NCI-H1694 (cell line): ENCODE measurements at places on chromosomes 12 and 14.
A peak's percentile ranks its signal among the peaks of the same experiment; 100 is the strongest.

DNA sequence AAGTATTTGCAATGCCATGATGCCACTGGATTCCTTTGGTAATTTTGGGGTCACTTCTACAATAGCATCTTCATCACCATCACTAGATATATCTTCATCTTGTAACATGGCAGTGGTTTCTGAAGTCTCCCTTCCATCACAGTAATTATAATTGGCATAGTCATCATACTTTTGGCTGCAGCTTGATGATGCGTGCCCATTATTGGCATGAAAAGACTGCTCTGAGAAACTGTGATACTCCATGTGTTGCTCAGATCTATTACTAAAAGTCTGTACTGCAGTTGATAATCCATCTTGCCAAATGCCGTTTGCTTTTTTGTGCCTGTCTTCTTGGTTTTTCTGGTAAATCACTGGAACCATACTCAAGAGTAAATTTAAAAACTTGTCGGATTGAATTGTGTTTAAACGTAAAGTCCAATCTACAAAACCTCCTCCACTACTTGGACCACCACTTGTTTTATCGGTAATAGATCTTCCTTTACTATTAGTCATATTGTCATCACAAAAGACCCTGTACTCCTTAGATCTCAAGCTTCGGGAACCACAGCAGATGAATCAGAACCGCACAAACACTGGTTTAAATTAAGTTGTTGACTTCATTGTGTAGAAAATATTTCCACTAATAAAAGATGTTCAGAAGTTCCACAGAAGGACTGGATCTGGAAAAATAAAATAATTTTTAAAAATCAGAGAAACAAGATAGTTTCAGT lies 29.9 kb downstream of the SLC41A2 start:
- no peak for DNase-seq

DNA sequence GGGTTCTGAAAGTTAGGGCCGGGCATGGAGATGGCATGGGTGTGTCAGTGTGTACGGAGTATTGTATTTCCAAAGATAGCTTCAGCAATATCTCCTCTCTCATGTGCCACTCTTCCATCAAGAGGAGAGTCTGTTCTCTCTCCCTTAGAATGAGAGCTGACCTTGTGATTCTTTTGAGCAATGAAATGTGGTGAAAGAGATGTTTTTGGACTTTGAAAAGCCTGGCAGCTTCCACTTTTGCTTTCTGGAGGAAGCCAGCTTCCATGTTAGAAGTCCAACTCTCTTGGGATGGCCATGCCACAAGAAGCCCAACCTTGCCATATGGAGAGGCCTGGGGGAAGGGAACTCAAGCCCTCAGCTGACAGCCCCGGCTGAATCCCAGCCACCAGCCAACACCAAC lies 72.4 kb upstream of the GZMB start:
- DNase-seq, result no peak

DNA sequence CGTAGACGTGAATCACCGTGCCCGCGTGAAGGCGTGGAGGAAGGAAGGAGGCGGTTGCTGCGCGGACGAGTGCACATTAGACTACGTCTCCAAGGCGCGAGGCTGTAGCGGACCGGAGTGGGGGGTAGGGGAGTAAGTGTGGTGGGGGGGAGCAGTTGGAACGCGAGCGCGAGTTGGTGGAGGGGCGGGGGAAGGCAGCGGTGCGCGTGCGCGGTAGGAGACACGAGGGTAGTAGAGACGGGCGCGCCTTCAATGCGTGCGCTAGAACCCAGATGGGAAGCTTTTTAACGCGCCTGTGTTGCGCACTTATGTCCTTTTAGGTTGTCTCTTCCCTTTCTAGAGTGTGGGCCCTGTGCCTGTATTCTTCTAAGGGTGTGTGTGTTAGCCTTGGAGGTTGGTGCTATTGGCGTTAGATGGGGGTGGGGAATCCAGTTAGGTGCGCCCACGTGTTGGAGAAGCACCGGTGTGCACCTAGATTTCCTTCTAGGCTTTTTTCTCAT lies 604 bp downstream of the EIF4B start:
- peak; percentile 50 for DNase-seq

GRCh38 chr14:59739794-59740193 lies 130.8 kb downstream of the RTN1 start:
- peak; percentile 17 for DNase-seq

DNA sequence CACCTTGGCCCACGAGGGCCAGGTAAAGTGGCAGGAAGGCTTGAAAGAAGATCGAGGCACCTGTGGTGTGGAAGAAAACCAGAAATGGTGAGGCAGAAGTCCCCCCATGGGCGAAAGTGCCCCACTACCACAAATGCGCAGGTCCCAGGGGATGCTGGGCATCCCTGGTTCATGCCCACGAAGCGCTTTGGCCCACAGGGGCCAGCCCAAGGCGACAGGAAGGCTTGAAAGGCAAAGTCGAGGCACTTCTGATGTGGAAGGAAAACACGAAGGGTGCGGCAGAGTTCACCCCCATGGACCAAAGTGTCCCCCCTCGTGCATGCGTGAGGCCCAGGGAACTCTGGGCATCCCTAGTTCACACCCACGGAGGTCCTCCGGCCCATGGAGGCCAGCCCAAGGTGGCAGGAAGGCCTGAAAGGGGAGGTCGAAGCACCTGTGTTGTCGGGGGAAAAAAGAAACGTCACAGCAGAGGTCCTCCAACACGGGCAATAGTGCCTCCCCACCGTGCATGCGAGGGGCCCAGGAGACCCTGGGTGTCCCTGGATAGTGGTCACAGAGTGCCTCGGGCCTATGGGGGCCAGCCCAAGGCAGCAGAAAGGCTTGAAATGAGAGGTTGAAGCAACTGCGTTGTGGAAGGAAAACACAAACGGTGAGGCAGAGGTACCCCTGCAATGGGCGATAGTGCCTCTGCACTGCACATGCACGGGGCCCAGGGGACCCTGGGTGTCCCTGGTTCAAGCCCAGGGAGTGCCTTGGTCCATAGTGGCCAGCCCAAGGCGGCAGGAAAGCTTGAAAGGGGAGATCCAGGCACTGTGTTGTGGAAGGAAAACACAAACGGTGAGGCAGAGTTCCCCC lies 373.9 kb downstream of the ALG10 start:
- DNase-seq, result no peak

GRCh38 chr14:75848167-75848913 lies 133.5 kb downstream of the TGFB3 start:
- DNase-seq, result no peak

DNA sequence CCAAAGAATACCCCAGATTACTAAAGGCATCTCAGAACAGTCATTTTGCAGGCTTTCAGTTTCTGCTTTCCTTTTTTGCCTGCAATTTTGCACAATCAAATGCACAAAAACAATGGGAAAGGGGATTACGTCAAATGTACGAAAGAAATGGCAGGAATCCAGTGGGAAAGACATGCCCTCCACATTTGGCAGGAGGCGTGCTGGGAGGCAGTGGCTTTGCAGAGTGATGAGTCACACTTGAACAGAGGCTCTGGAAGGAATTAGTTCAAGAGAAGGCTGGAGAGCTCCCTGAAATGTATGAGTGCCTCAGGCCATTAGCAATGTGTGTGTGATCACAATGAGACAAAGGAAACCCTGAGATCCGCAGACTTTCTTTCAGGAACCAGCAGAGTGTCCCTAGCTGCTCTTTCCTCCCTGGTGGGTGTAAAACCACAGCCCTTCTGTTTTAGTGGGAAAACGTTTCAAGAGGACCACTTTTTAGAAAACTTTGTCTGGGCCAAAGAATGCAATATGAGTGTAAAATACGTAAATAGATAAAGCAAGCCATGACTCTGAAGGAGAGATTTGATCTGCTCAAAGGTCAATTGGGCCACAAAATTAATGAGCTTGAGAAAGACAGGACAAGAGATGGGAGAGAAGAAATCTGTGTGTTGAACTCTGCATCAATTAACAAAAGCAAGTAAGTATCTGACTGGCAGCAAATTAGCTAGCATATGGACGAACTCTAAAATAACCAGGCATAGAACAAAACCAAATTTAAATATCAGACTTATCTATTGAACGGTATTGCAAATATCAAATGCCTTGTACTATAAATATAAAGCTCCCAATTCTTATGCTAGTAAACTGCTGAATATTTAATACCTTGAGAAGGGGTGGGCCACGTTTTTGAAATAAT lies 155.4 kb upstream of the PDE3A start:
- peak; percentile 97 for DNase-seq

- no peak for DNase-seq
These were observed 27.5 kb downstream of the NUDT4 start for GRCh38 chr12:93404961-93405849.

DNA sequence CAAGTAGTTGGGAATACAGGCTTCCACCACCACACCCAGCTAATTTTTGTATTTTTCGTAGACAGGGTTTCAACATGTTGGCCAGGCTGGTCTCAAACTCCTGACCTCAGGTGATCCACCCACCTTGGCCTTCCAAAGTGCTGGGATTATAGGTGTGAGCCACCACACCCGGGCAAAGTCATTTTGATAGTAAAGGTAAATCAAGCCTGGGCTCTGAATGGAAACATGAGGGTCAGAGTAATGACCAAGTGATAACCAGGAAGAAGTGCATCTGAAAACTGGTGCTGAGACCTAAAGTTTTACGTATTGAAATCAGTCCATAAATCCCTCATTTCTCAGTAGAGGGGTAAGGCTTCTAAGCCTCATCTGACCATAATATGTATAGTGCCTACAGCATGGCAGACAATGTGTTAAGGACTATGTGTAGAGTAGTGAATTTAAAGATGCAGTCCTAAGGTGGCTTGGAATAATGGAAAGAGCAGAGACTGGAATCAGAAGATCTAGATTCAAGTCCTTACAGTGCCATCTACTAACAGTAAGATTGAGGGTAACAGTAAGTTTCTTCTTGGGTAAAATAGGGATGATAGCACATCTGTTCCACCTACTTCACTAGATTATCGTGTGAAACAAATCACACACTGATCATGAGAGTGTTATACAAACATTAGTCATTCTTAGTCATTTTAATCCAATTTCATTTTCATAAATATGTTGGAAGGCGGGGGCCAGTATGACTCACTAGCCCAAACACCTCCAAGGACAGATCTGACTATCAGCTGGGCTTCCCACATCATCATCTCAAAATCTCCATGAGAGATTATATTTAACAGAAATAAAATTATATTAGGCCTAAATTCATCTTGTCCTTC lies 11.2 kb downstream of the MAP4K5 start:
- DNase-seq, result no peak

- peak; percentile 93 for DNase-seq
These were observed 8.9 kb downstream of the TGFB3 start for GRCh38 chr14:75972801-75973421.

DNA sequence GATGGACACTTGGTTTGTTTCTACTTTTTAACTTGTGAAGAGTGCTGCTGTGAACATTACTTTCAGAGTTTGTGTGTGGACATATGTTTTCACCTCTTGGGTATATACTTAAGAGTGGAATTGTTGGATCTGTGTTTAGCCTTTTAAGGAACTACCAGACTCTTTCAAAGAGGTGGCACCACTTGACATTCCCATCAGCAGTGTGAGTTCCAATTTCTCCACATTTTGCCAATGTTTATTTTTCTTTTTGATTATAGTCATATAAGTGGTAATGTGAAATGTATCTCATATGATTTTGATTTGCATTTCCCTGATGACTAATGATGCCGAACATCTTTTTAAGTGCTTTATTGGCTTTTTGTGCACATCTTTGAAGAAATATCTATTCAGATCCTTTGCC lies 44.8 kb downstream of the ARHGAP5 start:
- no peak for DNase-seq
